Activated gamma-delta T cell treated with Interleukin-2 at 50 U/mL for 16 hours (primary cell): ENCODE measurements at places on chromosomes 7 and 10.

GRCh38 chr10:22962817-22963216 lies 35.0 kb downstream of the ARMC3 start:
- no peak for DNase-seq

DNA sequence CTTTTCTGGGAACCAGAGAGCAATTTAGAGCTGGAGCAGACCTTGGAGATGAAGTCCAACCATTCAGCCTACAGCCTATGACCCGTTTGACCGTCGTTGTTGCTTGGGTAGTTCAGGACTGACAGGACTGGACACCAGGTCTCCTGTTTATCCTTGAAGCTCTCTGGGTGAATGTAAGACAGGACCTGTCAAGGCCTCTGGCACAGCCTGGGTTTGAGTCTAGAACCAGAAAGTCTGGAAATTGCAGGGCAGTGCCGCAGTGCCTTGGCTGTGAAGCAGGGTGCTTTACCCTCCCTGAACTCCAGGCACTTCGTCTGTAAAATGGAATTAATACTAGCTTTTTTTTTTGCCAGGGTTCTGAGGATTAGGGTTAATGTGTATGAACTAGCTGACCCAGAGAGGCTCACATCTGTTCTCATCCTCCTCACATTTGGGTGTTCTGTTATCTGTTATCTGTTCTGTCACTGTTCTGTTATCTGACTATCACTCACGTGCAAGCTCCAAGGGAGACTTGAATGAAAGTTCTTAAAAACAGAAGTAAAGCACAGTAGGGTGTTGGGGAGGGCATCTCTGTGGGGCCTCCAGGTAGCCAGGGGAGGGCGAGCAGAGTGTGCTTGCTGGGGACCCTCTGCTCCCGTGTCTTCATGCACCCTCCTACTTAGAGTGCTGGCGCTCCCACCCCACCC lies 9.9 kb downstream of the BLVRA start:
- no peak for DNase-seq

GRCh38 chr10:317271-317769 lies 182.1 kb downstream of the ZMYND11 start:
- peak; percentile 21 for DNase-seq

- DNase-seq: no peak
Observed at GRCh38 chr7:114832906-114833595, 88.8 kb upstream of the MDFIC start.

DNA sequence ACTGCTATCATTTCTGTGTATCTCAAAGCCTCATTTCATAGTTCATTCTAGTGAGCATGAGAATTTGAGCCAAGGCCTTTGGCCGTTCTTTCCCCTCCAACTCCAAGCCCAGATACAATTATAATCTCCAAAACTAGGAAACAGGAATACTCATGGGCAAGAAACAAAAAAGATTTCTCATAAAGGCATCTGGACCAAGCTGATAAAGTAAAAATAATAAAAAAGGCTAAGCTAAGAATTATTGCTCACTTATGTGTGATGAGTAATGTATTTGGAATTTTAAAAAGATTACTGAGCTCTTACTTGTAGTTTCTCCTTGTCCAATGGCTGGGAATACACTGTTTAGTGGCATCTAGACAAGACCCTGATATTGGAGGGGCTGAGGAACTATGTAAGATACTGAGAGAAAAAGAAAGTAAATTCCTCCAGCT lies 196.4 kb upstream of the POM121L12 start:
- DNase-seq: no peak

DNA sequence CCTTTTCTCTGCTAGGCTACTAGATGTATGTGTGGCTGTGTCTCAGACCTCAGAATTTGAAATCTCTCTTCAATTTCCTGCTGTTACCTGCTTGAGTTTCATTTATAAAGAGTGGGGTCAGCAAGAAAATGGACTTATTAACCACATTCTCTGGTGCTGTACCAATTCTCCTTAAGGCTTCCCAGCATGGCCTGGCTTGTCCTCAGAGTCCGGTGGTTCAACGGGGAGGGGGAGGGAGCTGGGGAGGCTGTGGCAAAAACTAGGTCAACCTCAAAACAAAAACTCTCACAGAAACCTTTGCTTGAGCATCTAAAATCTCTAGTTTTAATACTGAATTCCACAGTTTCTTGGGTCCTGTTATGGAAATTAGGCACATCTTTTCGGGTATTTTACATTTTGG lies 389.1 kb upstream of the COBL start:
- DNase-seq: no peak

GRCh38 chr7:130356876-130357611 lies 12.4 kb downstream of the CPA5 start:
- DNase-seq: no peak

GRCh38 chr10:14658331-14659127 lies 116.2 kb downstream of the FAM107B start:
- no peak for DNase-seq

- no peak for DNase-seq
Observed at GRCh38 chr7:117068511-117069145, 115.3 kb downstream of the ST7 start.

GRCh38 chr10:60798031-60798430 lies 19.8 kb downstream of the CDK1 start:
- DNase-seq: no peak

- DNase-seq: no peak
Observed at GRCh38 chr7:145050415-145050814, 214.6 kb upstream of the TPK1 start.

DNA sequence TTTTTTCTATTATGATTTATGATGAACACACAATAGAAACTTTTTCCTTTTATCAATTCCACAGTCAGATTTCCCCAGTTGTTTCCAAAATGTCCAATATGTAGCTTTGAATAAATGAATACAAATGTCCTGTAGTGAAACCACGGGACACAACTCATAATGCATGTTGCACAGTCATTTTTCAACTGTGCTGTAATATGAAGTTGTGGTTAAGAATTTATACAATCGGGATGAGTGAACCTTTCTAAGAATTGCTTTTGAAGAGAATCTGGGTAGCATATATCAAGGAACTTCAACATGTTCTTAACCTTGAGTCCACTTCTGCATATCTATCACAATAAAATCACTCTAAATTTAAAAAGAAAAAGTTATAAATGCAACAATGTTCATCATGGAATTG lies 14.6 kb upstream of the ST7 start:
- no peak for DNase-seq
